ENCODE measurements at places on chromosomes 16 and 17.
A peak's percentile ranks its signal among the peaks of the same experiment; 100 is the strongest.

DNA sequence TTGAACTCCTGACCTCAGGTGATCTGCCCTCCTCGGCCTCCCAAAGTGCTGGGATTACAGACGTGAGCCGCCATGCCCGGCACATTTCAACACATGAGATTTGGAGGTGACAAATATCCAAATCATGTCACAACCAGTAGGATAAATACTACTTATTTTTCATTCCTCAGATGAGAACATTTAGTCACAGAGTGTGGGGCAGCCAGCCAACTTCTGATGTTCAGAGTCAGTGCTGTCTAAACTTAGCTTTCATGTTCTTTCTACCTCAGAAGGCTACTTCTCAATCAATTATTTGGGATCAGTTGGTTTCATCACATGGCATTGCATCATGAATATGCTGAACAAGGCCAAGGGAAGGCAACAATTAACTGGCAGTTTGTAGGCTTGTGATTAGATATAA, 134.5 kb downstream of the CDH13 start:
- DNase-seq = no peak

DNA sequence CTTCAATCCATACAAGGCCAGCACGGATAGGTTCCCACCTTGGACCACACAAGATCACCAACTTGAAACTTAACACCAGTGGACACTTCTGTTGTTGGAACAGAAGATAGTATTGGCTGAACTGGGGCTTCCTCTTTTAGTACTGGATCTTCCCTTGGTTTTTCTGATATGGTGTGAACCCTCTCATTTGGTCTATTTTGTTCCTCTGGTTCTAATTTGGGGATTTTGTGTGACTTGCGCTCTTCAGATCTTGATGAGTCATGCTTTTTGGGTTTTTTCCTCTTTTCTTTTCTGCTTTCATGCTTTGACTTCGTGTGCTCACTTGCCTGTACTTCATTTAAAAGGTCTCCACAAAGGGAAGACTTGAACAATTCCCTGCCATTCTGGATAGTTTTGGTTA, 39.0 kb downstream of the SOST start:
- no peak for DNase-seq

DNA sequence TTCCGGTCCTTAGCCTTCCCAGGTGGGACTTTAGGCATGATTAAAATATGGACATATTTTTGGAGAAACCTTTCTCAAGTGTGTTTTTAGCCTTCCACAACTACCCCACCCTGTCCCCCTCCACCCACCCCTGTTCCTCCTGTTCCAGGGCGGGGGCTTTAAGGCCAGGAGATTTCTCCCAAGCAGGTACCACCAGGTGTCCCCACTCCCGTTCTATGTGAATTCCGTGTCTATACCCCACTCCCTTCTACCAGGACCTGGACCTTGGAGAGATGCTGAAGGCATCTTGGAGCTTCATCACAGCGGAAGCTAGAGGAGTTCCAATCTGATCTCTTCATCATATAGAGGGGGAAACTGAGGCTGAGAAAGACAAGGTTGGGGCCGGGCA, 9.7 kb downstream of the CA4 start:
- no peak for DNase-seq

DNA sequence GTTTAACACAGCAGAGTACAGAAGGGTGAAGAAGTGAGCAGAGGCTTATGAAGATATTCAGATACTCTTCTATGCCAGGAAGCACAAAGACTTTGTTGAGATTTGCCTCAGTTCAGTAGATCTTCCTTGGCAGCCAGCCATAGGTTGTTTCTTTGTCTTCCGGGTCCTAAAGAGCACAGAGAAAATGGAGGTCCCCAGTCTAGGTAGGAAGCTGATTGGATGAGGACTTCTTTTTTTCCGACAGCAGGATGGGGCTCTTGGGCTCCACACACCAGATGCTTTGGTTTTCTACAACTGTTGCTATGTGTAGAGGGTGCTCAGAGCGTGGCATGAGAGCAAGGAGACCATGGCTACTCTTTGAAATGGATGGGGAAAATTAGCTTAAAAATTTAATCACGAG, 8.3 kb upstream of the CDC6 start:
- no peak for DNase-seq

- DNase-seq = no peak
Measured at GRCh38 chr16:86075488-86075785, 176.5 kb downstream of the IRF8 start.

GRCh38 chr17:66989076-66989475, 24.6 kb downstream of the CACNG4 start:
- DNase-seq = no peak

- DNase-seq = peak; percentile 32
Measured at GRCh38 chr17:38815576-38816193, 9.4 kb downstream of the CWC25 start.

- DNase-seq = peak; percentile 94
Measured at GRCh38 chr16:31451681-31452351, 7.5 kb upstream of the ARMC5 start.
